ENCODE measurements at places on chromosomes 2 and 18.

DNA sequence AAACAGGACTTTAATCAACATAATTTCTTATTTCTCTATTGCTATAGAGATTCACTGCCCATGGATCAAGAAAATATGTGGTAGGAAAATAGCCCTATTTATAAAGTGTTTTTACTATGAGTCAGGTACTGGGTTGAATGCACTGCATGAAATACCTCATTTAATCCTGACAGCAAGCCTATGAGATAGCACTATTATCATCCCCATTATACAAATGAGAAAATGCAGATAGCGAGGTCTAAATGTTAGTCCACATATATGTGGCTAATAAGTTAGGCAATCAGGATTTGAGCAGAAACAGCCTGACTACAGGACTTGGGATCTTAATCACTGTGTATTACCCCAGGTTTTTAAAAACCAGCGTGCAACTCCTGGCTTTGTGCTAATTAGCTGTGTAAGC is 8.5 kb upstream of the LYPD1 start:
- DNase-seq = no peak

- DNase-seq = no peak
These were observed 185.7 kb downstream of the TPGS2 start for GRCh38 chr18:36643061-36643460.

DNA sequence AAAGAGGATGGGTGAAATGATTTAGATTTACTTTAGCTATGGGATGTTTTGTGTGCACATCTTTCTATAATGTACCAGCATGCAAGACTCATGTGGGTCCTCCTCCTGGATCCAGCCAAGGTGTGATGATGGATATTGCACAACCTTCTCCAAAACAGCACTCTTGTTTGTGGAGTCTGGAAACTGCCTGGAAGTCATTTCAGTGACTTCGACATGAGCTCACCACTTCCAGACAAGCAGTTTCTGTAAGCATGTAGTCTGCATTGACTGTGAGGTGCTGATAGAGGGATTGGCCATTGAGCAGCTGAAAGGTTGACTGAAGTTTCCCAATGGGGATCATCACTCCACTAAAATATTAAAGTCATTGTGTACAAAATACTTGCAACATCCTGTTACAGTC is 154.0 kb downstream of the TRIB2 start:
- DNase-seq = no peak

GRCh38 chr2:143802242-143802641 is 673.0 kb downstream of the ARHGAP15 start:
- DNase-seq = no peak

GRCh38 chr2:96409820-96410164 is 74.2 kb downstream of the NCAPH start:
- peak; percentile 71 for DNase-seq

- DNase-seq = no peak
These were observed 94.6 kb downstream of the PMAIP1 start for GRCh38 chr18:59994357-59994756.

DNA sequence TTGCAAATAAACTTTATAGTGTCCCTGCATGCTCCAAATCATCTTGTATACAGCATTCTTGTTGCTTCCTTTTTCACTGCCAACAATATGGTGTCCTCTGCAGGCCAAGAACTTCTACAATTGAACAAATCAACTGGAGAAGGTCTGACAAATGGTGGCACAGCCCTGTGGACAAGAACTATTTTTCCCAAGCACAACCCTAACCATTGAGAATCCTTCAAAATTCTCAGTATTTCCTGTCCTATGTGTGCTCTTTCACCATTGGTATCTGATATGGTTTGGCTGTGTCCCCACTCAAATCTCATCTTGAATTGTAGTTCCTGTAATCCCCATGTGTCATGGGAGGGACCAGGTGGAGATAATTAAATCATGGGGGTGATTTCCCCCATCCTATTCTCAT is 865.1 kb upstream of the ACVR2A start:
- DNase-seq = no peak

DNA sequence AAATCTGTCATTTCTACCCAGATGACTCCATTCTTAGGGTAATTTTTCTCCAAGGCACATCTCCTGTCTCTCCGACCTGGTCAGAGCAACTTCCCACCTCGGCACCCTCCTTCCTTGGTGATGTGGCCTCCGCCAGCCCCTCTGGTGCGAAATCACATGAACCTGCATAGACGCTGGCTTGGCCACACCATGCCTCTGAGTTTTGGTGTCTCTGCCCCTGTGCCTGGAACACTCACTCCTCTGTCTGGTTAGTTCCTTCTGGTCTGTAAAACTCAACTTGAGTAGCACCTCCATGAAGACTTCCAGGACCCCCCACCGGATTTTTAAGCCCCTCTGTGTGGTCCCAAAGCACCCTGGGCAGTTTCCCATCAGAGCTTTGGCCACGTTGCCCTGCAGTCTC is 83.2 kb upstream of the OTOS start:
- DNase-seq = no peak

Data from mucosa of gallbladder (tissue), 1 donor.